ENCODE measurements at places on chromosomes 16 and 17. TPM values are rescaled to one million over a fixed set of nuclear protein-coding genes. Genes with fewer than 3 reads are reported as not detected.

Gene STH
- not detected for total RNA-seq

Gene MMP2
- 73.0 TPM for total RNA-seq

Gene OR2C1
- total RNA-seq: not detected

DNA sequence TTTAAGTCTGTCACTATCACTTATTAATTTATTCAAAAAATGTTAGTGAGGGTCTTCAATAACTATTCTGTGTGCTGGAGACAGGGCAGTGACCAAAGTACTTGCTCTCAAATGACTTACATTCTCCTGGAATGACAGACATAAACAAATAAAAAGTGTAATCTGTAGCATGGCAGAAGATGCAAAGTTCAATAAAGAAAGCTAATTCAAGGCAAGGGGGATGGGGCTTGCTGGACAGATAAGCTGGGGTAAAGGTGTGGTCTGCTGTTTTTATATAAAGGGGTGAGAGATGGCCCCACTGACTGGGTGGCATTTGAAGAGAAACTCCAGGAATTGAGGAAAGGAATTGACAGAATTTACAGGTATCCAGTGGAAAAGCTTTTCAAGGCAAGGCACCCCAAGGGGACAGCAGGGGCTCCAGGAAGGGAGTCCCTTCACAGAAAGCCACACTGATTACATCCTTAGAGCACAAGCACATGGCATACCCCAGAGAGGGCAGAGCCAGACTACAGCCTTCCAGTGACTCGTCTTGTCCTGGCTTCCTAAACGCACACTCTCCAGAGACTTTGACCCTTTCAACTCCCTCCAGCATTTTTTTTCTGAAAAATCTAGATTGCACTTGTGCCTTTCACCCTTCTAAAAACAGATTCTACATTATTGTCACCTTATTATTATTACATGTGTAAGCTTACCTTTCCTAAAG is 123.7 kb upstream of the HS3ST3A1 start:
- H3K36me3 ChIP-seq: no peaks in the 10 kb centered on the region
- no peak overlapping the region for H3K4me3 ChIP-seq
- DNase-seq: no peak
- no peaks in the 10 kb centered on the region for H3K27me3 ChIP-seq
- no peak overlapping the region for H3K27ac ChIP-seq
- H3K4me1 ChIP-seq: no peaks in the 10 kb centered on the region

GRCh38 chr17:57370037-57370581 is 113.8 kb downstream of the MSI2 start:
- no peaks in the 10 kb centered on the region for H3K27me3 ChIP-seq
- H3K36me3 ChIP-seq: no peaks in the 10 kb centered on the region
- no peak for DNase-seq

Gene EXOC3L1
- not detected for total RNA-seq

DNA sequence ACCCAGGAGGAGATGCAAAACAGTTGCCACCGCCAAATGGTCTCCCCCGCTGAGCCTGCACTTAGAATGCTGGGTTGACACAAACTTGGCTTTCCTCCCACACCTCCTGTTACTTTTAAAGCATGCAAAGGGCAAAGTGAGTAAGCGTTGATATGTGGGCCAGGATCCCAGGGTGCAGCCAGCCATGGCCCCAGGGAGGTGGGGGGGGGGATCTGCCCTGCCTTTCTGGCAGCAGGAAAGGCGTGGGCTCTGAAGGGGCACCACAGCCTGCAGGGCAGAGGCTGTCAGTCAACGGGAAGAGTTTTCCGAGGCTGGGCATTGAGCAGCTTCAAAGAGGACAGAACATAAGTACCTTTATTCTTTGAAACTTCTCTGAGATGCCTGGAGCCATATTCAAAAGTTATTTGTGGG is 142.3 kb downstream of the ABCC12 start:
- no peaks in the 10 kb centered on the region for H3K27me3 ChIP-seq
- no peaks in the 10 kb centered on the region for H3K36me3 ChIP-seq
- DNase-seq: no peak
- H3K4me3 ChIP-seq: no peak overlapping the region
- no peak overlapping the region for H3K27ac ChIP-seq

GRCh38 chr17:66548659-66549310 is 246.4 kb downstream of the PRKCA start:
- H3K4me3 ChIP-seq: no peak overlapping the region
- no peaks in the 10 kb centered on the region for H3K27me3 ChIP-seq
- DNase-seq: no peak
- H3K4me1 ChIP-seq: peaks cover 30% of the 10 kb centered on the region
- no peaks in the 10 kb centered on the region for H3K36me3 ChIP-seq

DNA sequence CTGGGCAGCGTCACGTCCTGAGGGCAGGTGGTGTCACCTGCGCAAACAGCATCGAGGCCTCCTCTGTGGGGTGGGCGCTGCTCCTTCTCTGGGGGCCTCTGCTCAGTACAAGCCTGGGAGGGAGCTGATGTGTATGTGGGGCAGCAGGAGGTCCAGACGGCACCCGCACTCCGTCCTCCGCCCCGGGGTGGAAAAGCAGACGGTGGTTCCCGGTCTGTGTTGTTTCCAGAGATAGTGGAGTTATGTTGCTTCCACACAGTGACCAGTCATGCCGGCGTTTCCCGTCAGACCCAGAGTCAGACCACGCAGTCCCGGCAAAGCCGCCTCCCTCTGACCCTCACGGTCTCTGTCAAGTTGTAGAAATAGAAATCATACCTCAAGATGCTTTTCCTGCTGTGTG is 13.7 kb upstream of the RPL13 start:
- peaks cover 23% of the 10 kb centered on the region for H3K36me3 ChIP-seq
- no peak overlapping the region for H3K4me3 ChIP-seq
- no peaks in the 10 kb centered on the region for H3K4me1 ChIP-seq
- H3K27ac ChIP-seq: no peak overlapping the region
- H3K27me3 ChIP-seq: no peaks in the 10 kb centered on the region

DNA sequence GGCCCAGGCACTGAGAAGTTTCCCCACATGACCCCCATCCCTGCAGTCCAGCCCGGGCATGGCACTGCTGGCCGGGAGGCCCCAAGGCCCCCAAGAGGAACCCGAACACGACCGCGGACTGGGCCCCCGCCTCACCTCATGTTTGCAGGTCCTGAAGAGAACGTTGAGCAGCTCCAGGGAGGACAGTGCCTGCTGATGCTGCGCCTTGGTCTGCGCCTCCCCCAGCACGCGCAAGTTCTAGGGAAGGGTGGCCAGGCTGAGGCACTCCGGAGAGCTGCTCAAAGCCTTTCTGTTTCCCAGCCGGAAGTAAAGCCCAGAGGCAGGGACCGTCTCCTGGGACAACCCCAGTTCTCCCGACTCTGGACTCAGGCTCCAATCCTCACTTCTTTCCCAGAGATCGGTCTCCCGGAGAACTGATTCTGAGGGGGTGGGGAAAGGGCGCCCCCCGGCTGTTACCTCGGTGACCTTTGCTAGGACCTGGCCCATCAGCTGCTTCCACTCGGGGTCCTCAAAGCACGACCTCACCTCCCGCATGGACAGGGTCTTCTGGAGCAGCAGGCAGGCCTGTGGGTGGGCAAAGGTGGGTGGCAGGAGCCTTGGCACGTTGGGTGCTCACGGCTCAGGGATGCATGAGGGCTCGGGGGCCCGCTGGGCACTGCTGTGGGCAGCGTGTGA is 13.7 kb downstream of the MYBBP1A start:
- no peak overlapping the region for H3K4me3 ChIP-seq
- no peak overlapping the region for H3K27ac ChIP-seq
- peaks cover 7% of the 10 kb centered on the region for H3K4me1 ChIP-seq

- peak overlapping the region; percentile 43 for H3K4me3 ChIP-seq
- peak; percentile 79 for DNase-seq
- no peaks in the 10 kb centered on the region for H3K36me3 ChIP-seq
These were observed 410 bp upstream of the HOXB5 start for GRCh38 chr17:48593840-48594537.

GRCh38 chr17:50847566-50847965 is 12.2 kb downstream of the WFIKKN2 start:
- H3K27me3 ChIP-seq: no peaks in the 10 kb centered on the region
- no peak overlapping the region for H3K27ac ChIP-seq
- no peak overlapping the region for H3K4me3 ChIP-seq
- H3K36me3 ChIP-seq: no peaks in the 10 kb centered on the region
- DNase-seq: no peak

GRCh38 chr17:30557916-30558685 is 80.9 kb downstream of the GOSR1 start:
- DNase-seq: no peak
- no peaks in the 10 kb centered on the region for H3K4me1 ChIP-seq
- H3K4me3 ChIP-seq: no peak overlapping the region
- no peak overlapping the region for H3K27ac ChIP-seq
- H3K27me3 ChIP-seq: no peaks in the 10 kb centered on the region
- H3K36me3 ChIP-seq: no peaks in the 10 kb centered on the region

Gene NPIPA5
- total RNA-seq: 6.3 TPM

GRCh38 chr16:86630471-86630870 is 52.1 kb downstream of the FOXL1 start:
- no peaks in the 10 kb centered on the region for H3K36me3 ChIP-seq
- H3K27ac ChIP-seq: no peak overlapping the region
- no peaks in the 10 kb centered on the region for H3K27me3 ChIP-seq
- DNase-seq: no peak
- H3K4me1 ChIP-seq: no peaks in the 10 kb centered on the region
